OCI-M1 (cell line): ENCODE measurements at places on chromosomes 2 and 18.
A peak's percentile ranks its signal among the peaks of the same experiment; 100 is the strongest.

GRCh38 chr2:235564884-235565530, 71.2 kb downstream of the AGAP1 start:
- no peak for DNase-seq

GRCh38 chr18:51107598-51108305, 77.7 kb downstream of the SMAD4 start:
- no peak for DNase-seq

GRCh38 chr2:72085513-72085912, 62.1 kb downstream of the CYP26B1 start:
- DNase-seq, result no peak

DNA sequence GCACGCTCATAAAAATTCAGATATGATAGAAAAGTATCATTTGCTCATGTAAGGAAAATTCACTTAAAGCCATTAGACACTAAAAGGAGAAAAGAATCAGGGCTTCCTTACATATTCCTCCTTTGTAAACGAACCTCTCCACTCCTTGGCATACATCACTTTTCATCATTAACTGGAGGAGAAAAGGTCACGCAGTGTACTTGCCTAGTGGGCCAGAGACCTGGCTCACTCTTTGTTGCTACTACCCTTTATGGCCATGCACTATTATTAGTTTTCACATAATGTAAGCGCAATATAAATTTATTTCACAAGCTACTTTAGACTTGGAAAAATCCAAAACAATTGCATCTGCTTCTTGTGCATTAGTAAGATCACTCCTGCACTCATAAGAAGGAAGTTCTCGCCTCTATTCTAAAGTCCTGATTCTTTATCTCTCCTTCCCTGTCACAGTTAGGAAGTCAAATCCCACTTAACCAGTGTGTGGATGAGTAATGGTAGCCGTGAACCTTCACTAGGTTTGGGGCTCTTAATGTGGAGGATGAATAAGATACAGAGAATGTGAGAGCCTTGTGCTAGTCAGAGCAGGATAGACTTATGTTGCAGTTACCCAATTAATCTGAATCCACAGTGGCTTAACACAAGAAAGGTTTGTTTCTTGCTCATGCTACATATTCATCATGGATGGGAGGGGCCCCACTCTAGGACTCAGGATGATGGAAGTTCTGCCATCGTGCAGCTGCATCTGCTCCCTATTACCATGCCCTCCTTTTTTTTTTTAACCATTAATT, 115.0 kb upstream of the GLS start:
- no peak for DNase-seq

DNA sequence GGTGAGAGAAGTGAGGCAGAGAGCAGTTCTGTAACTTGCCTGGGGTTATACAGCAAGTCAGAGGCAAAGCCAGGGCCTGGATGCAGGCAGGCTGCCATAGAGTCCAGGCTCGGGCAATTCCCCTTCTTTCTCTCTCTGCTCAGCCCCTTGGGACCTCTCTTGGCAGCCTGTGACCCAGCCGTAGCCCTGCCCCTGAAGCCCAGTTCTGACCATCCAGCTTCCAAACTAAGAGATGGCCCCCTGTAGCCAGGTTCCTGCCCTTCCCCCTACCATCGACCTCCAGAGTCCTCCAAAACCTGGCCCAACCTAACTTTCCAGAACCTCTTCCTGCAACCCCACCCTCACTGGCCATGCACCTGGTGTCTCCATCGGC, 201.2 kb downstream of the CTIF start:
- DNase-seq, result no peak

DNA sequence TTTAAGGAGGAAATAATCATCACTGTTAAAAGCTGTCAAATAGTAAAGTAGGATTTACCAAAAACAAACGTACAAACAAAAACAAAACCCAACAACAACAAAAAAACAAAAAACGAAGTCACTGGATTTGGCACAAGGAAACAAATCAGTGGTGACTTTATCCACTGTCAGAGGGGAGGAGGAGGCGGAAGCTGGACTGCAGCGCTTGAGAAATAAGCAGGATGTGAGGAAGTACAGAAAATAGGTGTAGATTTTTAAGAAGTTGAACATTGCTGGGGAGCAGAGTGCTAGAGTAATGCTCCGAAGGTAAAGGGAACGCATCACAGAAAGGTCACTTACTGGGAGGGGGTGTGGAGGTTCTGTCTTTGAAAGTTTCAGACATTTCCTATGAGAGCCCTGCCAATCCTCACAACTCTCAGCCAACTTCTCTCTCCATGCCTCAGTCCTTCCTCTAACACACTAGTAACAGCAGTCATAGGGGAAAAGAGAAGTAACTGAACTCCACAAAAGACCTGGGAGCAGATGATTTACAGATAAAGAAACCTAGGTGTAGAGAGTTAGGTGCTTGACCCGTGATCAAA, 220.2 kb upstream of the SMAD7 start:
- DNase-seq, result peak; percentile 21

DNA sequence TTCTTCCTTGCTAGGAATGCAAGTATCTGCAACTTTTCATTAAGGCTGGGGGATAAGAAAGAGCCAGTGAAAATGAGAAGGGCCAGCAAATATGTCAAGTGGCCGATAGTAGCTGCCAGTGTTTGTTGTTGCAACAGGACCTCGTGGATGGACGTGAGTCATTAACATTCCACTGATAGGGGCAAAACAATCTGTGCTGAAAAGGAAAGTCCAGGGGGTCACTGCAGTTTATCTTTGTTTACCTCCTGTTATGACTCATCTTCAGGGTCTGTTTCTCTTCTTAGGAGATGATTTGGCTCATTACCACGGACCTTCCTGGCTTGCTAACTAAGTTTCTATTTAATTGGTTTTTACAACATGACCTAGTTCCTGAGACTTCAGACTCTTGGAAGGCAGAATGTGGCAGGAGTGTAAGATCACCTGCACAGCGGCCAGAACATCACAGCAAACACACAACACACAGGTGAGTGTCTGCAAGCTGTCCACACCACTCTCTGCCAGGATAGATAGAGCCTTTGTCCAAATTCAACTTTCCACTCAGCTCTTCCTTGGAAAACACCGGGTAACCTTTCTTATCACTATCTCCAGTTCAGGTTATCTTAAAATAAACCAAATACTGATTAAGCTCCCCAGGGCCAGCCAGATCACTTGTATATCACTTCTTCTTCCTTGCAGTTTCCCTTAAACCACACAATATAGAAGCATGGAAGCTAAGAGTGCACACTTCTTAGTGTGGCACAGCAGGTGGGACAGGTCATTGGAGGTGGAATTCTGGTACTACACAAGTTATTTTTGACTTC, 157.5 kb upstream of the LMAN1 start:
- DNase-seq, result peak; percentile 63

DNA sequence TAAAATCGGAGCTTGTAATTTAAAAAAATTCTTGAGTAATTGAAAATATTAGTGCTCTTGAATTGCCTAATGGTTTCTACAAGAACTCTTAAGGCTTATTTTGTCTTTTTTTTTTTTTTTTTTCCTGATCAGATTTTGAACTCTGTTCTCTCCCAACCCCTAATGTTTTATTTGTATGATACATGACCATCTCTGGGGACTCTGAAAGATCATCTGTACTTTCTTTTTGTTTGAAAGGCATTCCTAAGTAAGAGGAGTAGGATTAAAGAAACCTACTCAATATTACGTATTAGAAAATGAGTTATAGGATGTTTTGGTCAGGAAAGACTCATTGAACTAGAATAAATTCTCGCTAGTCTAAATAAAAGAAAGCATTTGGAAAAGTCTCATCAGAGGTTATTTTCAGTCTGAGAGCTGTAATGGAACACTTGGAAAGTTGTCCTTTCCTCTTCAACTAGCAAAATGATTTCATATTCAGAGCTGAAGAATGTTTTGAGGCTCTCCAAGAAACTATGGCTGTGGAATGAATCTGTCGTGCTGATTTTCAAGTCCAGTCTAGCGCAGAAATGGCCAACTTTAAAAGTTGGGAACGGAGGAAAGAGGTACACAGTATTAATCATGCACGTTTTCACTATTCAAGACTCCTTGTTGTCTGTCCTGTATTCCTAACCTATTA, 182.7 kb downstream of the PRPF40A start:
- DNase-seq, result no peak

- DNase-seq, result no peak
These were observed 65.6 kb upstream of the RAB6C start for GRCh38 chr2:129913695-129914495.

DNA sequence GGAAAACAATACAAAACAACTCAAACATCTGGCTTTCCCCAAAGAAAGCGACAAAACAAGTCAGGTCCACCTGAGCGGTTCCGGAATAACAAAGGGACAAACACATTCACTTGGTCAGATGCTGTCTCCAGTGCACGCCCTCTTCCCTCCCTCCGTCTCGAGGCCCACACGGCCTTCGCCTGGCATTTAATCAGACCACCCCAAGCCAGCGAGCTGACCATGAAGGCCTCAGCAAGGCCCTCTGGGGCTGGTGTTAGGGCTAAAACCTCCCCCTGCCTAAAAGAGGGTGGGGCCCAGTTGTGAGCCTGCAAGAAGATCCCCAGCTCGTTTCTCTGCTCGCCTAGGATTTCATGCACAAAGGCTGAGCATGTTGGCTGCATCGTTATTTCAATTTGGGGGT, 180.3 kb downstream of the EIPR1 start:
- DNase-seq, result no peak

- no peak for DNase-seq
These were observed 101.6 kb upstream of the TMEM18 start for GRCh38 chr2:778731-779350.

DNA sequence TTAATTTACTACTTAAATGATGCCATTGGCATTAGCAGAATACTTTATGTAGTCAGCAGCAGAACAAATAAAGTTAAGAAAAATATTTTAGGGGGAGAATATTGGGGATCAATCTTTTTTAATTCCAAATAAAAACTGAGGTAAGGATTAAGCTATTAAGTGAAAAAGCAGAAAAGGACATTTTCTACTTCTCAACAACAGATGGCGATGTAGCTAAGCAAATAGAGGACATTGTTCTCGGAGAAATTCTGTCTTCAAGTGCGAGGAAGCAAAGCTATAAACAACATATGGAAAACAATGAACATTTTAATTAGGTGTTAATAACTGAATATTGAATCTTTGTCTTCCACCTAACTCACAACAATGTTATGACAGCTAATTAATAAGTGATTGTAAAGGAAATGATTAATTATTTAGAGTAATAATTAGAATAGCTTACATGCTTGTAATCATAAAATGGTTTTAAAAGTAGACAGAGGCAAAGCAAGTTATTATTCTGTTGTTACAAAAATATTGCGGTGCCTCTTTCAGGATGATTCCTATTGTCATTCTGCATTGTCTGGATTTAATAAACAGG, 32.9 kb upstream of the CCDC93 start:
- peak; percentile 59 for DNase-seq

- no peak for DNase-seq
These were observed 28.6 kb upstream of the NFU1 start for GRCh38 chr2:69465513-69466456.

- no peak for DNase-seq
These were observed 50.6 kb downstream of the CD8B2 start for GRCh38 chr2:106537791-106538191.
